T-helper 1 cell (primary cell): ENCODE measurements at places on chromosomes 2 and 18.
A peak's percentile ranks its signal among the peaks of the same experiment; 100 is the strongest.

DNA sequence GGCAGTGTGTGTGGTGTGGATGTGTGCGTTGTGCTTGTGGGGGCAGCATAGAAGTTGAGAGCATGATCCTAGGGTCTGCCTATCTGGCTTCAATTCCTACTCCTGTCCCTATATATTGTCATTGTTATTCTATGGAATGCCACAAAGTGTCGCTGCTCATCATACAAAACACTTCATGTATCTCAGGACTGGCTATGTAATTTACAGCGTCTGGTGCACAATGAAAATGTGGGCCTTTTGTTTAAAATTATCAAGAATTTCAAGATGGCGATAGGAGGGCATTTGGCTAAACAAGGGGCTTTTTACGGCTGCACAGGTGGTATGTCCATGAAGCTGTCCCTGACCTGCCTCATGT lies 3.4 kb downstream of the SERPINB2 start:
- DNase-seq: no peak

DNA sequence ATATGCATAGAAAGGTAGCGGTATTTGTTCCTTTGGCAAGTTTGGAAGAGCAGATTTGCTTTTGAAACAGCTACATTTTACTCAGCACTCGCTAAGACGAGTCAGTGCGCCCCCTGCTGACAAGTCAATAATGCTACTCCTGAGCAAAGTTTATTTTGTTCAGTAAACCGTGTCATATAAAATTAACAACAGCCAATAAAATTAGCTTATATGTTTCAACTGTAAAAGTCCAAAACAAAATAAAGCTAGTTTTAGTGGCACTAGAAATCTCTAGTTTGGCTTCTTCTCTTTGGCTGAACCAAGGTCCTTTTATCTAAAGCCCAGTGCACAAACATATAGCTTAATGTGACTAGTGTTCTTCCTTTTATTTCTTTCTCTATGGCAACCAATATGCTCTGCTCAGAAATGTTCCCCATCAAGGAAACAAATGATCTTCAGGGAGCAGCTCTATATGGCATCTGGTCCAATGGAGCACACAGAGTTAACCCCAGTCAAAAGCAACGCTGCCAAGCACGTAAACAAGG lies 4.2 kb upstream of the POU3F3 start:
- DNase-seq: no peak

GRCh38 chr2:223227338-223227737 lies 175.3 kb downstream of the KCNE4 start:
- no peak for DNase-seq

GRCh38 chr2:157747695-157748370 lies 119.2 kb upstream of the ACVR1C start:
- no peak for DNase-seq

- no peak for DNase-seq
Observed at GRCh38 chr2:656676-657075, 20.5 kb downstream of the TMEM18 start.

DNA sequence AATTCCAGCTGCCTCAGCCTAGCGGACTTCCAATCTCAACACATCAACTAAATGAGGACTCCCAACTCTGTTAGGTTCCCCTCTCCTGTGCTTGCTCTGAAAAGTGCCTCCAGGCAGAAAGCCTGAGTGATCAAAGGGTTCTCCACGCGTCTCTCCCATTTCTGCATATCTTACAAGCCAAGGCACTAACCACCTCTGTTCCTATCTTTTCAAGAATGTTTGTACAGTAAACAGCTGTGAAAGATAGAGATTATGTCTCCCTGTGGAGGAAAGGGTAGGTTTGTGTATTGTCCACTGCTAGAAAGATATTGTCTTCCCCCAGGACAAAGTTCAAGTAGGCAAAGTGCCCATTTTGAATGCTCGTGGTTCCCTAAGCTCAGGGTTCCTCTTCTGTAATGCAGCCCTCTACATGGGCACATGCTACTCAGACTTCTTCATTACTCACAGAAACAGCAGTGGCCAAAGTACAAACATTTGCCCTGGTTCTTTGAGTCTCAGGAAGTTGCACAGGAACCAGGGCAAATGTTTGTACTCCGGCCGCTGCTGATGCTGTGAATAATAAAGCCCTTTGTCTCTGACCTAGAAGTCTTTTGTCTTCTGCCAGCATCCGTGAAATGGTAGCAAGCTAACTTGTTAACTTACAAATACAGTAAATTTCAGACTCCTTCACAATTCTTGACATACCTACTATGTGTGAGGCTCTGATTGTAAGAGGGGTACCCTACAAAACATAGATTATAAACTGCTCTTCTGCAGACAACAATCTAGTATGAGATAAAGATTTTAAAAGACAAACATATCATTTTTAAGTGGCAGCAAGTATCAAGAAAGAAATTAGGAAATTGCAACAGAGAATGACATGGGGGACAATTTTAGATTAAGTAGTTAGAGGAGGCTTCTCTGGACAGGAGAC lies 44.5 kb downstream of the PKDCC start:
- DNase-seq: no peak

DNA sequence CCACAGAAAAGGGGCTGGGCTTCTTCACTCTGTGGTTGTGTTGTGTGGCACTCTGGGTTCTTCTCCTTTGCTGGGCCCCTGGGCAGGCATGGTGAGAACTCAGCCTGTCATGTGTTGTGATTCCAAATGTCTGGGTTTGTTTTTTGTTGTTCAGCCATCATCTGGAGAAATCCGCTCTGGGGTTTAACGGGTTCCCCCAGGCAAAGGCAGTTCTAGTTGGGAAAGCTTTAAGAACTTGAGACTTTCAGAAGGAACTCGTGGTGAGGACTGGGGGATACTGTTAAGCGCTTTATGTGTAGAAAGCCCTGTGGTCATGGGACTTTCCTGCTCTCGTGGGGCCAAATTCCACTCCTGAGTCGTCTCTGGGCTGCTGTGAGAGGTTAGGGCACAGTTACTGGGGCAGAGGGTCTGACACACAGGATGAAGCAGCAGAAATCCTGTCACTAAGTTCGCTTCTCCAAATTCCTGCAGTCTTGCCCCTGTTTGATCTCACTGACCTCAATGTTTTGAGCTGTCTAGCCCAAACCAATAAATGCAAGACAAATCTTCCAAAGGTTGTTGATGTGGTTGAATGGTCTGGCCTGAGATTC lies 87.7 kb downstream of the RAPGEF4 start:
- no peak for DNase-seq

GRCh38 chr18:54060343-54061005 lies 164.0 kb downstream of the MBD2 start:
- DNase-seq: no peak

GRCh38 chr18:48385596-48385995 lies 23.6 kb downstream of the ZBTB7C start:
- DNase-seq: no peak

DNA sequence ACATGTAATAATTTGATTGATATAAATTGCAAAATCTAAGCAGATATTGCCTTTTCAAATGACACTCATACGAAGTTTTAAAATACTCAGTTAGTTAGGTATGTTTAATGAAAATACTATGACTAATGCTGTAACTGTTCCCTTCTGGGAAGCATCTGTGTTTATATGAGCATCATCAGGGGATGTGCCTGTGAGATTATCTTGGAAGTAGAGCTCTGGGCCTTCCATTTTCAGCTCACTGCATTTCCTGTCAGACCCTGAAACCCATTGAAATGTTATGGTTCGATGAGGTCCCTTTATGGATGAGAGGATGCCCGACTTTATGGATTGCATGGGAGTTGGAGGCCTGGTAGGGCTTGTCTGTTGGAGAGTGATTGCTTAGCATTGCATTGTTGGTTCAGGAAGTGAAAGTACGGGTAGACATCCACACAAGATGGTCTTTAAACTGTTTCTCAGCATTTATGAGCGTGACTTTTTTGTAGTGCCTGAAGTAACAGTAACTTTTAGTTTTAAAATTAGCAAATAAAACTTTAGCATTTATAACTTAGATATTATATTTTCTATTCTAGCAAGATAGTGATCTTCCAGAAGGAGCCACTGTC lies 28.7 kb downstream of the ELP2 start:
- no peak for DNase-seq

DNA sequence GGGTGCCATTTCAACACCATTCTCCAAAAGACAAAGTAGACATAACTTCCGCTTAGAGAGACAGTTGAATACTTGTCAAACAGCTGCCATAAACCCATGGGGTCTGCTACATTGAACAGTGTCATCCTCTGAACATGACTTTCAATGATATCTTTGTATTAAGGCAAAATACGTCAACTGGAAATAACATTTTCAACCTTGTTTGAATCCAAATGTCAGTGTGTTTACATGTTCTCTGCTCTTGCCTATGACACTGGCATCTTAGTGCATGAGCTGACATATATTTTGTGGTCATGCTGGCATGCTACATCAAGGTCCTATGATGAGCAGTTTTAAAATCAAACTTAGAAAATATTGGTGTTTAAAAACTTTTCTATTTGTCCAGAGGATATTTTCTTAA lies 1548.1 kb upstream of the LRRTM1 start:
- no peak for DNase-seq

GRCh38 chr2:9187620-9188214 lies 18.9 kb upstream of the ASAP2 start:
- no peak for DNase-seq

GRCh38 chr2:46305187-46305586 lies 8.0 kb downstream of the EPAS1 start:
- no peak for DNase-seq

- DNase-seq: no peak
Observed at GRCh38 chr2:45069684-45070083, 60.4 kb upstream of the SIX2 start.

- DNase-seq: no peak
Observed at GRCh38 chr2:165113414-165113813, 90.4 kb downstream of the SCN3A start.

DNA sequence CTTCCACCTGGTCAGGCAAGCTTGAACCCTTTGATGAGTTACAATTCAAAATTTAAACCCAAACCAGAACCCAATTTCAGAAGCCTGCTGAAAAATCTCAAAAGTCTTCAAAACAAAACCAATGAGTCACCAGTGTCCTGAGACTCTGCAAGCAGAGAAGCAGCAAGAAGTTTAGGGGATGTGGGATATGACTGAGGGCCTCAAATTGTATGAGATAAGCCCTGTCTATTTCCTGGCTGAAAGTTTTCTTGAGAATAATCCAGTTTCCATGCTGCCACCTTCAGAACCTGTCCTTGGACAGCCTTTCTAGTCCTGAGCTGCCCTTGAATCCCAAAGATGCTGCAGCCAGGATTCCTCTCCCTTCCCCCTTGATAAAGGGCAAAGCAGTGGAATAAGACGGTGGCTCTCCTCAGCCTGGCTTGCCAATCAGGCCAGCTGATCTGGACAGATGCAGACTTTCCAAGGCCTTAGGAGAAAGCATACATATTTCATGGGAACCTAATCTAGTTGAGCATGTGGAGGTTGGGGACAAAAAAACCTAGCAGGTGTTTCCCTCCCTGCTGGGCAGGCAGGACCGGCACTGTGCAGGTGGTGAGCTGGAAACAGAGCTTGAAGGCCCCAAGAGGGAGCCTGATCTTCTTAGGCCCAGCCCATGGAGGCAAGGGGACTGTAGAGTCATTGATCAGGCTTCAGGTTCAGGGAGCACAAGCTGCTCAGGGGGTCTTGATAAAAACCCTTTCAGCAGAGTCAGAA lies 278.0 kb upstream of the MGAT5 start:
- DNase-seq: no peak

- DNase-seq: no peak
Observed at GRCh38 chr2:150028322-150028721, 440.7 kb upstream of the MMADHC start.

GRCh38 chr2:955829-956731 lies 5.4 kb downstream of the SNTG2 start:
- DNase-seq: no peak

- DNase-seq: no peak
Observed at GRCh38 chr2:136510244-136510643, 255.1 kb upstream of the THSD7B start.

DNA sequence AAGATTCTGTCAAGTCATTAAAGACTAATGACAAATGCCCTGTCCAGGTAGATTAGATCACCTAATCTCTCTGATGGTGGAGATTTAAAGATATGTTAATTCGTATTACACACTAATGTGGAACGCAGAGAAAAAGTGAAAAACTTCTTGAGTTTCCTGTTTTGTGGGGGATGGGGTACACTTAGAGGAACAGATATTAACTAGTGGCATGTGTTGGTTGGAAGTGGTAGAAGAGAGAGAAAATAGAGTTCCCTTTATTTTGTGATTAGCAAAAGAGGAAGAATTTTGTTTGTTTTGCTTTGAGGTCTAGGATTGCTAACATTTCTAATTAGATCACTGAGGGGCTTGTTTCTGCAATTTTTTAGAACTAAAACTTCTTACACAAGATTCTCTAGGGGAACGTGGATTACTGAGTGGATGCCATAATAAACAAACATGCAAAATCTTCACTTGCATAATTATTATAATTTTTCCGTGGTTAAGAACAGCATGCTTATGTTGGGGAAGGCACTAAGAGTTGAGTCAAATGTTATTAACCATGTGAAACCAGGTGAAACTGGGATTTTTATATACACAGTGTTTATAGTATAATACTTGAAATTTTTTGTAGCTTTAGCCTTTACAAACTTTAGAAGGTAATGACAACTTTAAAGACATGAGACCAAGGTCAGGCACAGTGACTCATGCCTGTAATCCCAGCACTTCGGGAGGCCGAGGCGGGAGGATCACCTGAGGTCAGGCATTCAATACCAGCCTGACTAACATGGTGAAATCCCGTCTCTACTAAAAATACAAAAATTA lies 97.4 kb upstream of the STK17B start:
- DNase-seq: no peak

GRCh38 chr2:240172071-240172895 lies 31.8 kb upstream of the OTOS start:
- no peak for DNase-seq

- no peak for DNase-seq
Observed at GRCh38 chr18:43789234-43790000, 512.1 kb upstream of the SYT4 start.

DNA sequence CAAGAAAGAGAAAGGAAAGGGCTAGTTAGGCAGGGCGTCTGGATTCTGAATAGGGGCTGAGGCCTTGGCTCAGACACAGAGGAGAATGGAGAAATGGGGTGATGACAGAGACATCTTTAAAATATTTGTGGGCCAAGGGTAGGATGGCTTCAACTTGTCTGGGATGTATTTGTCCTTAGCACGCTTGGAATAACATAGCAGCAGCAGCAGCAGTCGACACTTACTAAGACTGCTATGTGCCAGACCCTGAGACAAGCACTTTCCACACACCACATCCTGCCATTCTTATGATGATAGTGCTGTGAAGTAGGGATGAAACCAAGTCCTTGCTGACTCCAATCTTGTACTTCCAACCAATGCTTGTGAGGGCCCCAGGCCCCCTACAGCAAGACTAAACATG lies 2.6 kb downstream of the IL1RL1 start:
- DNase-seq: no peak

GRCh38 chr2:200263279-200263678 lies 43.2 kb upstream of the SPATS2L start:
- DNase-seq: no peak

GRCh38 chr18:24726727-24727492 lies 266.5 kb downstream of the HRH4 start:
- peak; percentile 24 for DNase-seq

DNA sequence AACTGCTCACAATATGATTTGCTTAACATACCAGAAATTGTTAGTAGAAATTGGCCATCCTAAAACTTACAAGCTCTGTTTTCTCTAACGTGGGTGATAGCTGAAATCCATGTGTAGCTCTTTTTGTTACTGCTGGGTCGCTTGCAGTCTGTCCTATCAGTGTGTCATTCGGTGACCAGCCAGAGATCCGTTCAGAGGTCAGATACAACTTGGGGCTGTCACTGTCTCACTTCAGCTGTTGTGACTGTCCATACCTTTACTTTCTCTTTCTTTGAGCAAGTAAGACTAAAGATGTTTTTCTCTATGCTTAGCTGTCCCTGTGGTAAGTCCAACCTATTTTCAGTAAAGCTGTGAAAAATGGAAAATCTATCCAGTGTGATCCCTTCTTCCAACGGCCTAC lies 282.9 kb upstream of the KCNH7 start:
- no peak for DNase-seq
